ENCODE measurements at places on chromosomes 2 and 18.

DNA sequence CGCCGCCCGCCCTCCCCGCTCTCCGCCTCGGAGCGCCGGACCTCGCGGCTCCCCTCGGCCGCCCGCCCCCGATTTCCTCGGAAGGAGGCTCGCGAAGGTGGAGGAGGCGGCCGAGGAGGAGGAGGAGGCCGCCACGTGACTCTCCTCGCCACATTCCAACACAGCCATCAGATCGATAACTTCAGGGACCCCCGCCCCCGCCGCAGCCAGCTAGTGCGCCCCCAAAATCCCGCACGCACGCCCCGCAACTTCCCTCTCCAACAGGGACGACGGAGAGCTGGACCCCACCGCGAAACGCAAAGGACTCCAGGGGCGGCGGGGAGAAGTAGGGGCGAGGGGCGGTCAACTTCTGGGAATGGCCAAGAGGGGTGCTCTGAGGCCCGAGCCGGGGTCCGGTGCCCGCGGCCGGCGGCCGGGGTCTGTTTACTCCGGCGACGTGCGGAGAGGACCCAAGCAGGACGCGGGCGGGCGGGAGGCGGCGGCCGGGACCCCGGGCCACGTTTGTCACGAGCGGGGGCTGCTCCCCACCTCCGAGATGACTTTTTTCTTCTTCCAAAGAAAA, 2.0 kb downstream of the ZNF521 start:
- DNase-seq: no peak

- DNase-seq: no peak
These were observed 36.4 kb upstream of the GLI2 start for GRCh38 chr2:120699292-120699691.

- DNase-seq: no peak
These were observed 9.2 kb downstream of the IMPA2 start for GRCh38 chr18:11990539-11990938.

GRCh38 chr2:1156059-1156458, 205.4 kb downstream of the SNTG2 start:
- DNase-seq: no peak

DNA sequence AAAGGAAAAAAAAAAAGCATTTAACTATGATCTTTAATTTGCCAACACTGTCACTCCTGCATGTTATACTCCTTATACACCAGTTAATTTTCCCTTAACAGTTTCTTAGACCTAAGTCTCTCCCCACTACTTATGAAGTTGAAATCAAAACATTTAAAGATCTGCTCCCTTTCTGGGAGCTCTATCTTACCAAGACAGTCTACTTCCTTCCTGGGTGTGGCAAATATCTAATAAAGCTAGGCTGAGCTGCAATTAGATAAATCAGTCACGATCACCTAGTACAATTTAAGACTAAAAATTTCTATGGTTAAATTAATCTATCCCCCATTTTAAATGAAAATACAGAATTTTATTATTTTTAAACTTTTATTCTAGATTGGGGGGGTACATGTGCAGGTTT, 33.4 kb downstream of the PUM2 start:
- no peak for DNase-seq

Data from fibroblast of skin of left quadriceps (primary cell).